Stimulated activated CD4-positive, alpha-beta T cell treated with anti-CD3 and anti-CD28 coated beads, TNF-alpha, amount 100 ng/mL, for 1 hour (primary cell): ENCODE measurements at places on chromosomes 5 and 9.

GRCh38 chr5:132203916-132204315, 23.7 kb downstream of the P4HA2 start:
- DNase-seq, result no peak

DNA sequence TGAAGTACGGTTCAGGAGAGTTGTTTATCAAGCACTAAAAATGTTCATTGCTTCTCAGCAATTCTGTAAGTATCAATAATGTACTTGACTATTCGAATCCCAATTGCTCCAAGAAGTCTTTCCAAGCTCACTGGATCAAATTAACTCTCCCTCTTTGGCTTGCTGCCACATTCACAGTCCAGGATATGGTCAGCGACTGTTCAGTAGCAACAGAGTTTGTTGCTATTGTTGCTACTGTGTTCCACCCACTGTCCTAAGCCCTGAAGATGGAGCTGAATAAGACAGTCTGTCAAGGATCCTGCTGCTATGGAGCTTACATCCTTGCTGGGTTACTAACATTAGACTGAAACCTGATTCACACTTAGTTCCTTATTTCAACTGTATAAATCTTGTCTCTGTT, 110.8 kb downstream of the FGF10 start:
- no peak for DNase-seq

GRCh38 chr5:1121044-1121443, 9.2 kb upstream of the SLC12A7 start:
- DNase-seq, result no peak

- no peak for DNase-seq
Measured at GRCh38 chr5:8600843-8601242, 731.9 kb downstream of the MTRR start.

DNA sequence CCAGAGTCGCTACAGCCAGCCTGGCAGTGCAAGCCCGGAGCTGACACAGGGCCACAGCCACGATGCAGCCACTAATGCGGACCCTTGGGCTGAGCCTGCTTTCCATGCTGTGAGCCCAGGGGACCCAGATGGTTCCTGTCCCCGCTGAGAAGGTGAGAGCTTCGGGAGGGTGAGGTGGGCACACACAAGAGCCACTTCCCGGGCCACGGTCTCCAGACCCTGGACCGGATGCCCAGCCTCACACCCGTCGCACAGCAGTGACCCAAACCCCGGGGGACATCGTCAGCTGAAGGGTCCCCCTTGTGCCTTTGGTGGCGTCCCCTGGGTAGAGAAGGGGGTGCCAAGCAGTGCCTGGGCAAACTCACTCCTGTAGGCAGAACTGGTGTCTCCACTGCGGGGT, 13.4 kb downstream of the PAEP start:
- no peak for DNase-seq

DNA sequence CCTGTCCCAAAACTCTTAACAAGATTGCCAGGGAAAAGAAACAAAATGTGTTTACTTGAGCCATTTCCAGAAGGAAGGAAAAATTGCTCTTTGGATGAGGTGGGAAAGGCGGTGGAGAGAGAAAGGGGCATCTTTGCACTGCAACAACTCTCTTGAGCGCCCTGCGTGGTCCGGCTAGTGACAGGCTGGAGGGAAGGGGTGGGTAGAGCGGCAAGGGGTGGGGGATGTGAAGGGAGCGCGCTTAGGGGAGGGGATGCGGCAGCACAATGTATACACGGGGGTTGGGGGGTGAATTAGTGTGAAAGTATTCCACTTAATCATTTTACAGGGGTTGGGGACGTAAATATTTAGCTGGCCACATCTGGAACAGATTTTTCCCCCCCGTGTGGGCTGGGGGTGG, 1.3 kb downstream of the FGF10 start:
- no peak for DNase-seq

GRCh38 chr5:131992370-131992769, 19.1 kb downstream of the ACSL6 start:
- DNase-seq, result no peak

- no peak for DNase-seq
Measured at GRCh38 chr5:168712280-168712924, 133.2 kb upstream of the PANK3 start.

- DNase-seq, result no peak
Measured at GRCh38 chr5:63794296-63794695, 167.9 kb downstream of the HTR1A start.

- no peak for DNase-seq
Measured at GRCh38 chr9:127915801-127916719, 781 bp downstream of the ST6GALNAC4 start.

- DNase-seq, result no peak
Measured at GRCh38 chr9:135604437-135605237, 34.7 kb downstream of the GLT6D1 start.

- no peak for DNase-seq
Measured at GRCh38 chr9:81574405-81574804, 114.9 kb downstream of the TLE1 start.

DNA sequence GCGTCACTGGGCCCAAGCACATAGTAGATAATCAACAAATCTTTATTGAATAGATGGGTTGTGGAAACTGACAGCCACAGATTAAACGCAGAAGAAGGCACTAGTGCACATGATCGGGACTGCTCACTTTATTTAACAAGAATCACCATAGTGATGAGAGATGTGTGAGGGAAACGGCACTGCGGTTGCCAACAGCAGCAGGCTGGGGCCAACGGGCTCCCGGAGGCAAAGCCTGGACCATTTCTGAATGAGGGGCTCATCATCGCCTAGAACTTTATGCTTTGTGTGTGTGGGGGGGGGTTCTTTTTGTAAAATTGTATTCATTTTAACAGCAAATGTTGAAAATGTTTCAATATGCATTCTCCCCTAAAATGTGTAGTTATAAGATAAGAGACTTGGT, 61.9 kb upstream of the RUFY1 start:
- DNase-seq, result no peak

GRCh38 chr5:89967771-89968444, 441.6 kb downstream of the CETN3 start:
- DNase-seq, result no peak

- DNase-seq, result no peak
Measured at GRCh38 chr5:99765011-99765410, 770.2 kb upstream of the FAM174A start.
